ENCODE measurements at places on chromosomes 12 and 14. TPM values are rescaled to one million over a fixed set of nuclear protein-coding genes. Genes with fewer than 3 reads are reported as not detected.

DNA sequence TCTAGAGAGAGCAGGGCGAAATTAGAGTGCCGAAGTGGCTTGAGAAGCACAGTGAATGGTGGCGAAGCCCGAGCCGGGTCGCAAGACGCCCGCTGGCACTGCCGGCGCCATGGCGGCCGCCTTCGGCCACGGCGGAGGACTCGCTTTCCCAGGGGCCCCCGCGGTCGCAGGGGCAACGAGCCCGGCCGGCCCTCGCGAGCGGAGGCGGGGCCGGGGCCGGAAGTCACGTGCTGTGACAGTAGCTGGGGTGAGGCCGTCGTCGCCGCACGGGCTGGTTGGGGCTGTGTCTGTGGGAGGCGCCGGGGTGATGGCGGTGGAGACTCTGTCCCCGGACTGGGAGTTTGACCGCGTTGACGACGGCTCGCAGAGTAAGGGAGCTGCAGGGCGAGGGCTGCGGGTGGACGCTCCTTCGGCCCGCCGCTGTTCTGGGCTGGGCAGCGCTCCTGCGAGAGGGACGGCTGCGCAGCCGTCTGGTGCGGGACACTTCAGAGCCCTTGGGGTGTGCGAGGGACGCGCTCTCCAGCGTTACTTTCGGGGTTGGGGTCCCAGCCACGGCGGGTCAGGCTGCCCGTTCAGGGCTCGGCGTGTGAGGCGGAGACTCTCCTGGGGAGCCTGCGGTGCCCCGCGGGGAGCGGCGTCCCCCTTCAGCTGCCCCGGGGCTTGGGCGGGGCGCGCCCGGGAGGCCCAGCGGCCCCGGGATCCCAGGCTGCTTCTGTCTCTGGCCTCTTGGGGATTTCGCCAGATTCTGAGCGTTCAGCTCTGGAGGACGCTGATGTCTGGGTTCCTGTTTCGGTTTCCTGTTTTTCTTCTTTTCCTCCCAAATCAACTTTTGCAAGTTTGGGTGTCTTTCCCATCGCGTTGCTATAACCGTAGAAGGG lies at the start of gene WASHC4:
Gene WASHC4 (plus strand): TSS at position 238 of the 878 bp plus-strand sequence. CDS start 70 bp downstream, at position 308.
- peak within 1 kb of the TSS; percentile 97 for H3K27ac ChIP-seq
- H3K36me3 ChIP-seq = peaks cover 14% of the 10 kb centered on the region
- peaks cover 12% of the 10 kb centered on the region for H3K27me3 ChIP-seq
- DNase-seq = peak; percentile 97
- H3K4me3 ChIP-seq = peak within 1 kb of the TSS; percentile 94

DNA sequence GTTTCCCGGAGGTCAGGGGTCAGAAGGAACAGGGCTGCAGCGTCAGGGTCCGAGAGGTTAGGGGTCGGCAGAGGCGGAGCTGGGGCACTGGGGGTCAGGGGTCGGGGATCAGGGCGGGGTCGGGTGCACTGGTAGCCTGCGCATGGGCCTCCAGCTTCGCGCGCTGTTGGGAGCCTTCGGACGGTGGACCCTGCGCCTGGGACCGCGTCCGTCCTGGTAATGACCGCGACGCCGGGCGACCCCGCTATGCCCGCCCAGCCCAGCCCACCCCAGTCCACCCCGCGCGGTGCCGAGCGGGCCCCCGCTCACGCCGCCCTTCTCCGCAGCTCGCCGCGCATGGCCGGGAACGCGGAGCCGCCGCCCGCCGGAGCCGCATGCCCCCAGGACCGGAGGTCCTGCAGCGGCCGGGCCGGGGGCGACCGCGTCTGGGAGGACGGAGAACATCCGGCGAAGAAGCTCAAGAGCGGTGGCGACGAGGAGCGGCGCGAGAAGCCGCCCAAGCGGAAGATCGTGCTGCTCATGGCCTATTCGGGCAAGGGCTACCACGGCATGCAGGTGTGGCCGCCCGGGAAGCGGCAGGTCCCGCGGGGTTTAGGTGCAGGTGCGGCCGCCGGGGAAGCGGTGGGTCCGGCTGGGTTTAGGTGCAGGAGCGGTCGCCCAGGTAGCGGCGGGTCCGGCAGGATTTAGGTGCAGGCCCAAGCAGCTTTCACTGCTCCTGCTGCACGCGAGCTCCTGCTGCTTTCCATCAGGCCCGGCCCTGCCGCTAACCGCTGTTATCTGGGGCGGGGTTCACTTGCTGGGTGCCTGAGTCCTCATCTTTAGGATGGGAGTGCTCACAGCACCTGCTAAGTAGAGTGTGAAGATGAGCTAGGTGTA lies 743 bp downstream of the PUS1 start:
- H3K36me3 ChIP-seq = peaks cover 22% of the 10 kb centered on the region
- peaks cover 5% of the 10 kb centered on the region for H3K4me1 ChIP-seq
- peak overlapping the region; percentile 18 for H3K27ac ChIP-seq
- peaks cover 7% of the 10 kb centered on the region for H3K27me3 ChIP-seq
- peak overlapping the region; percentile 95 for H3K4me3 ChIP-seq
- peak; percentile 41 for DNase-seq

DNA sequence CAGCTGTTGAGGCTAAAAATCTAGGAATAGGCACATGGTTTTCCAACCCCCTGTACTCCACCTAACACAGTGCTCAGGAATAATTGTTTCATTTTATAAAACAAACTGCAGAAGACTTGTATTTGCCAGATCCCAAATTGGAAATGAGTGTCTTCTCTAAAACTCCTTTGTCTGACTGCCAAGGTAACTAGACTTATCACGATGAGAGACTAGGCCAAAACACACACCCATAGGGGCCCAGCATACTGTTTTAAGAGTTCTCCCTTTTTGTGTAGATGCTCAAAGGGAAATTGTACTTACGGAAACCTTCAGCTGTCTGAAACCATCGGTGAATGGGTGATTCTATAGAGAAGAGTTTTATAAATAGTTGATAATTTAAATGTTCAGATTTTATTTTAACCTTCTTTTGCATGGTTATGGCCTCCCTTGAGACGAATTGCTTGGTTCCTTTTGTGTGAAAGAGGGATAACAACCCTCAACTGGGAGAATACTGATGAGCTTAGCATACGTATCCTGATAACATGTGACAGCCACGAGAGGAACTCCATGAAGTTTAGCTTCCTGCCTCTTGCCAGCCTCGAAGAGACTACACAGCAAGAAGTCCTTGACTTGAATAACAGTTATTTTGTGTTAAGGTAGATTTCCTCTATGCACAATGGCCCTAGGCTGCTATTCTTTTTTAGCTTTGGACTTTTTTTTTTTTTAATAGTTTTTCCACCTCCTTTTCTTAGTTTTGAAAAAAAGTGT lies 103.3 kb downstream of the PELI2 start:
- DNase-seq = no peak
- H3K4me3 ChIP-seq = no peak overlapping the region
- H3K27ac ChIP-seq = no peak overlapping the region
- H3K27me3 ChIP-seq = peaks cover 3% of the 10 kb centered on the region
- peaks cover 13% of the 10 kb centered on the region for H3K4me1 ChIP-seq
- peaks cover 3% of the 10 kb centered on the region for H3K36me3 ChIP-seq

DNA sequence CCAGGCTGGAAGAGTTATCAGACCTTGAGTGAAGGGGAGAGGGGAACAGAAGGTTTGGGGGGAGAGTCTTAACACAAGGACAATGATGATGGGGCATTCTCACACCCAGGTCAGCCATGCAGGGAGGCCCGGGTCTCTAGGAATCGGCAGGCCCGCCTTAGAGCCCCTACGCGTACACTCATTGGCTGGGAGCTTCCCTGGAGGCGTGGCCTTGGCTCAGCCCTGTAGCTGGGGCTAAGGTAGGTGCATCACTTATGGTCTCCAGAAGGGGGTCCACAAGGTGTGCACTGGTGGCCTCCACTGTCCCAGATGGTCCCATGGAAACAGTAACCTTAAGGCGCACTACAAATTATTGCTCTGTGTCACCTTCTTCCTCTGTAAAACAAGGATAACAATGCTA lies 660.1 kb downstream of the MED13L start:
- peaks cover 4% of the 10 kb centered on the region for H3K36me3 ChIP-seq
- H3K27me3 ChIP-seq = no peaks in the 10 kb centered on the region
- no peak for DNase-seq
- H3K4me1 ChIP-seq = no peaks in the 10 kb centered on the region

DNA sequence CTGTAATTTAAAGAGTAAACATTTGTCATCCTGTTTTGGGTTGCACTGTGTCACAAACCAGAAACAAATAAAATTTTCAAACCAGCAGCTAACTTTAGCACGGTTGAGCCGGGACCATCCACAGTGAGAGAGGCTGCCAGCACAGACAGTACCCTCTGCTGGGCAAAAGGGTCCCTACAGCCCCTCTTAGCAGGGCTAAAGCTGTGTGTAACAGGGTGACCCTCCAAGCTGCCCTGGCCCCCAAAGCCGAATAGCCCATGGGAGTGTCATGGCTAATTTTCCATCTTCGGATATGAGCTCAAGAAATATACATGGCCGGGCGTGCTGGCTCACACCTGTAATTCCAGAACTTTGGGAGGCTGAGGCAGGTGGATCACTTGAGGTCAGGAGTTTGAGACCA lies 157.1 kb upstream of the GRIN2B start:
- peak; percentile 46 for DNase-seq
- no peak overlapping the region for H3K27ac ChIP-seq
- no peak overlapping the region for H3K4me3 ChIP-seq
- H3K36me3 ChIP-seq = no peaks in the 10 kb centered on the region

GRCh38 chr12:11777962-11778361 lies 128.5 kb downstream of the ETV6 start:
- no peak overlapping the region for H3K4me3 ChIP-seq
- peaks cover 28% of the 10 kb centered on the region for H3K36me3 ChIP-seq
- peaks cover 7% of the 10 kb centered on the region for H3K27me3 ChIP-seq
- peaks cover 47% of the 10 kb centered on the region for H3K4me1 ChIP-seq

The SLC6A13 gene
- total RNA-seq = 0.90 TPM

The GNS gene
- total RNA-seq = 80.2 TPM

The JAG2 gene
- 280 TPM for total RNA-seq

The LRR1 gene
- total RNA-seq = 12.9 TPM

The MORN3 gene
- 1.2 TPM for total RNA-seq

All from endothelial cell (in vitro differentiated cells).